ENCODE measurements at places on chromosomes 1 and 21.
A peak's percentile ranks its signal among the peaks of the same experiment; 100 is the strongest.

DNA sequence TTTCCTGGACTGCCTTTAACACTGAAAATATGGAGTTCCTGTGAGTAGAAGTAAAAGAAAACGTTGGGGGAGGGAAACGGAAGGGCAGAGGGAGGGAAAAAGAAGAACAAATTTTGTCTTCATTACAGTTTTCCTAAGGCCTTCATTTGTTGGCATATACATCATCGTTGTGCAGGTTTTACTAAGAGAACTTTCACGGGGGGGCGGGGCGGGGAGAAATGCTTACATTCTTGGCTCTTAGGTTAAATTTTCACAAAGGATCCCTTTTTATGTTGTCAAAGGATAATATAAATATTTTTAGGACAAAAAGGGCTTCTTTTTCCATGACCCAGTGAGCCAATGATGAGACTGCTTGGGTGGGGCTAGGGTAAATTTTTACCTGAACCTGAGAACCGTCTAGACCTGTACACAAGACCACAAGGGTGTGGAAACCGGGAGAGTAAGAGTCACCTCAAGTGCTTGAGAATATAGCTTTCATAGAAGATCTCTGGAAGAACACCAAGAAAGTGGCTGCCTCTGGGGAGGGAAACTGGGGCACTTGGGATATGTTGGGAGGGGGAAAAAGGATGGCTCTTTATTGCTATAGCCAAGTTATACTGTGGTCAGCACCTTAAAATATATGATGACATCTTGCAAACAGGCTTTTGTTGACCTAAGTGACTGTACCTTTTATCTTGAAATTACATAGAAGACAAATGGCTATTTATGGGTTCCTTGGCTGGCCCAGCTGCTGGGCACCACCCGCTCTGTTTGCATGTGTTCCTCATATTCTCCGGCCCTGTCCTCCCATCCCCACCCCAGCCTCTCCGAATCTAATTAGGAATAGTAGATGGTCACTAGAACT lies 2.0 kb upstream of the UTP25 start:
- DNase-seq, result no peak

GRCh38 chr1:197303463-197303862 lies 35.4 kb downstream of the CRB1 start:
- DNase-seq, result no peak

GRCh38 chr1:90359994-90360393 lies 357.1 kb downstream of the BARHL2 start:
- DNase-seq, result no peak

DNA sequence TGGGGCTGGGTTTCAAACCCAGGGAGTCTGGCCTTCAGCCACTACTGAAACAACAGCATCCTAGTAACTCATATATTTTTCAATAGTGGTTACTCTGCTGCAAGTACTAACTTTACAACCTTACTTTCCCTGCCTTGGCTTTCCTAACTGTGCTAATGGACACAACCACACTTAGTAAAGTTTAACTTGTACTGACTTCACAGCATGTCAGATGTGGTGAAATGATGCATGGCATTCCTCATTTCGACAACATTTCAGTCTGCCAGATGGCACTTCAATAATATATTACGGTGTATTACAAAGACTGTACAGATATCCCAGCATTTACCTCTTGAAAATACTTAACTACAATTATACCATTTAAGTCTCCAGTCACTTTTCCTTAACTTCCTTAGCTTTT lies 27.8 kb downstream of the LRRC7 start:
- peak; percentile 22 for DNase-seq

DNA sequence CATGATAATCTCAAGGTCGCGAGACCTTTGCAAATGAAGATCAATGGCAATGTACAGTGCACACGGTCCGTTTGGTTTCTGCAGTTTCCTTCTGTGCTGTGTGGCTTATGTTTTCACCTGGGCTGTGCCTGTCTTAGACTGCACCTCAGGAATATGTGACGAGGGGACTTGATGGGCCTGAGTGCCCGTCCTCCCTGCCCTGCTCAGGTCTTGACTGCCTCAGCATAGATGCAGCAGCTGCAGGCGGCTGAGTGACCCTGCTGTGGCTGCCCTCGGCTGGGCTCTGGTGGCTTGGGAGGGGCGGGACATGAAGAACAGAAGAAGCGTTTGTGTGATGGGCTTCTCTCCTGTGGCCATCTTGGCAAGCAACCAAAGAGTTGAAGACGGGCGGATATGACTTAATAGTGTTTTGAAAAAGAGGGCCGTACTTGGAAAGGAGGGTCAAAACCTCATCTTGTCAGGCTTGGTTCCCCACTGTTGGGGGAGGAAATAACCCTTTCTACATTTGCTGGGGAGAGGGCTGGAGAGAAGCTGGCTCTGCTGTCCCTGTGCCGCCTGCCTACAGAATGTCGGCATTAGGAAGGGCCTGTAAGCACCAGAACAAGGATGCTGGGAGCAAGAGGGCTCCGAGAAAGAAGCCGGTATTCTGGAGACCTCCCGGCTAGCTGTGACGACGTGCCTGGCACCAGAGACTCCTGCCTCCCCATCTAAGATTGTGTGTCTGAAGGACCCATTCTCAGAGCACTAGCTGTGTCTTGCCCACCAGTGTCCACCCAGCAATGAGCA lies 7.1 kb downstream of the MYBPHL start:
- DNase-seq, result peak; percentile 56
